ENCODE measurements at places on chromosomes 3 and 15. TPM values are rescaled to one million over a fixed set of nuclear protein-coding genes. Genes with fewer than 3 reads are reported as not detected.

GRCh38 chr15:70196372-70197316, 98.9 kb upstream of the TLE3 start:
- no peak overlapping the region for H3K4me3 ChIP-seq
- no peak for DNase-seq
- peaks cover 3% of the 10 kb centered on the region for H3K4me1 ChIP-seq
- no peak overlapping the region for H3K27ac ChIP-seq

The CCDC50 gene
- total RNA-seq = 63.5 TPM

DNA sequence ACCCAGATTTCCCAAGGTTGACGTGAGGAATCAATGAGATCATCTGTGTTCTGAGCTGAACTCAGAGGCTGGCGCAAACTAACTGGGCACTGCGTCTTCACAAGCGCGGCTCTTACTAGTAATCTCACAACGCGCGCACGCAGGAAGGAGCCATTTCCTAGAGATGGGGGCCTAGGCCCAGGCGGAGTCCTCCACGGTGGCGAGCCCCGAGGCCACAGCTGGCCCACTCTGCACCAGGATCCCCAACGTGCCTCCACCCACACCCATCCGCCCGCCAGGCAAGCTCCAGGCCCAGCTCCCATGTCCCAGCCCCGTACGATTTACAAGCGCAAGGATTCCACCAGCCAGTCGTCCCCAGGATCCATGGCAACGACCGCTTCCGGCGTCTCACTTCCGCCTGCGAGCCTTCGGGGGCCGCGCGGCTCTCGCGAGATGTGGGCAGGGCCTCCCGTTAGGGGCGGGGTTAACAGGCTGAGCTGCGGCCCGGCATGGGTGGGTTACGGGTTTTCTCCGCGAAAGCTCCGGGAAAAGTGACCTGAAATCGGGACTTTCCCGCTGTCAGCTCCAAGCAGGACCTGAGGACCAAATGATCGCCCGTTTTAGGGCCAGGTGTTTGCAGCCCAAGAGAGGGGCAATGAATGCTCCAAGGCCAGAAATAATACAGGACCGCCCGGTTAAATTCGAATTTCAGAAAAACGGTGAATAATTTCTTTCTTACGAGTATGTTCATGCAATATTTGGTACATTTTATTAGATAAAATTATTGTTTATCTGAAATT, at the start of gene WDR73:
Gene WDR73, minus strand, starts transcription at position 374 of the 779 bp plus-strand sequence. Its CDS starts 9 bp downstream, at position 365.
- H3K4me3 ChIP-seq = peak within 1 kb of the TSS; percentile 98
- peaks cover 24% of the 10 kb centered on the region for H3K4me1 ChIP-seq
- DNase-seq = peak; percentile 98

The REC114 gene
- total RNA-seq = not detected

DNA sequence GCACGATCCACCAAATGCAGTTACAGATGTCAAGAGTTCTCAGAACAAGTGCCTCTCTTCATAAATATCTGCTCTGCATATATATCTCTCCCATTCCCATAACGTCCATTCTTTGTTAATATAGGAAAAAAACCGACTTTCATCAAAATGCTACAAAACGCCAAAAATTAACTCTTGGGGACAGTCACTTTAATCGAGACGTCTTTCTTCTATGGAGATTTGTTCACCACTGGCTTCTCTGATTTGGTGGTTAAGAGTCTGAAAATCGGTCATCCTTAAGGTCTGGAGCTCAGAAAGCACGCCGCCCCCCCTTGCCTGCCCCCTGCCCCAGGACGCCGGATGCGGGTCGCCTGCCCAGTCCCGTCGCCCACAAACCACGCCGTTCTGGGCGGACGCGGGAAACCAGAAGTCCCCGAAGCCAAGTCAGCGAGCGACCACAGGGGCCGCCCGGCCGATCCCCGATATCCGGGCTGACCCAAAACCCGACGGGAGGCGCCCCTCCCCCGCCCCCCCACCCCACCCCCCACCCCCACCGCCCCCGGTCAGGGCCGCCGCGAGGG, 252.7 kb downstream of the TJP1 start:
- peaks cover 11% of the 10 kb centered on the region for H3K27me3 ChIP-seq
- H3K36me3 ChIP-seq = peaks cover 9% of the 10 kb centered on the region
- peaks cover 20% of the 10 kb centered on the region for H3K4me1 ChIP-seq
- peak overlapping the region; percentile 94 for H3K4me3 ChIP-seq
- DNase-seq = peak; percentile 22
- H3K27ac ChIP-seq = no peak overlapping the region

The SHC4 gene
- total RNA-seq = 6.8 TPM

DNA sequence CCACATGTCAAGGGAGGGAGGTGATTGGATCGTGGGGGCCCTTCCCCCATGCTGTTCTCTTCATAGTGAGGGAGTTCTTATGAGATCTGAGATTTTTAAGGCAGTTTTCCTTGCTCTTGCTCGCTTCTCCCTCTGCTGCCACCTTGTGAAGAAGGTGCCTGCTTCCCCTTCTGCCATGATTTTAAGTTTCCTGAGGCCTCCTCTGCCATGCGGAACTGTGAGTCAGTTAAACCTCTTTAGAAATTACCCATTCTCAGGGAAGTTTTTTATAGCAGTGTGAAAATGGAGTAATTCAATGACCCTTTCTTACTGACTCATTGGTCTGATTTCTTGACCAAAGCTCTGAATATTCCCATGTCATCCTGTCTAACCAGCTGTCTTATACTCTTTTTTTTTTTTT, 484.4 kb upstream of the TPRG1 start:
- peak overlapping the region; percentile 11 for H3K27ac ChIP-seq
- peak; percentile 10 for DNase-seq
- no peaks in the 10 kb centered on the region for H3K27me3 ChIP-seq
- no peaks in the 10 kb centered on the region for H3K36me3 ChIP-seq

GRCh38 chr15:87345961-87346360, 910.6 kb downstream of the NTRK3 start:
- H3K36me3 ChIP-seq = no peaks in the 10 kb centered on the region
- no peak overlapping the region for H3K27ac ChIP-seq
- no peak for DNase-seq
- no peaks in the 10 kb centered on the region for H3K27me3 ChIP-seq
- H3K4me1 ChIP-seq = no peaks in the 10 kb centered on the region

GRCh38 chr15:42456531-42456930, 34.4 kb downstream of the ZNF106 start:
- no peak overlapping the region for H3K4me3 ChIP-seq
- H3K36me3 ChIP-seq = peaks cover 4% of the 10 kb centered on the region
- peaks cover 14% of the 10 kb centered on the region for H3K4me1 ChIP-seq
- H3K27ac ChIP-seq = no peak overlapping the region

- no peak overlapping the region for H3K4me3 ChIP-seq
- no peak overlapping the region for H3K27ac ChIP-seq
- no peaks in the 10 kb centered on the region for H3K4me1 ChIP-seq
- peaks cover 1% of the 10 kb centered on the region for H3K27me3 ChIP-seq
- H3K36me3 ChIP-seq = no peaks in the 10 kb centered on the region
Measured at GRCh38 chr3:80350771-80351170, 583.0 kb upstream of the ROBO1 start.

- H3K27ac ChIP-seq = no peak overlapping the region
- DNase-seq = peak; percentile 24
- no peak overlapping the region for H3K4me3 ChIP-seq
- peaks cover 21% of the 10 kb centered on the region for H3K36me3 ChIP-seq
- peaks cover 7% of the 10 kb centered on the region for H3K4me1 ChIP-seq
Measured at GRCh38 chr3:161273589-161274218, 52.6 kb downstream of the NMD3 start.

DNA sequence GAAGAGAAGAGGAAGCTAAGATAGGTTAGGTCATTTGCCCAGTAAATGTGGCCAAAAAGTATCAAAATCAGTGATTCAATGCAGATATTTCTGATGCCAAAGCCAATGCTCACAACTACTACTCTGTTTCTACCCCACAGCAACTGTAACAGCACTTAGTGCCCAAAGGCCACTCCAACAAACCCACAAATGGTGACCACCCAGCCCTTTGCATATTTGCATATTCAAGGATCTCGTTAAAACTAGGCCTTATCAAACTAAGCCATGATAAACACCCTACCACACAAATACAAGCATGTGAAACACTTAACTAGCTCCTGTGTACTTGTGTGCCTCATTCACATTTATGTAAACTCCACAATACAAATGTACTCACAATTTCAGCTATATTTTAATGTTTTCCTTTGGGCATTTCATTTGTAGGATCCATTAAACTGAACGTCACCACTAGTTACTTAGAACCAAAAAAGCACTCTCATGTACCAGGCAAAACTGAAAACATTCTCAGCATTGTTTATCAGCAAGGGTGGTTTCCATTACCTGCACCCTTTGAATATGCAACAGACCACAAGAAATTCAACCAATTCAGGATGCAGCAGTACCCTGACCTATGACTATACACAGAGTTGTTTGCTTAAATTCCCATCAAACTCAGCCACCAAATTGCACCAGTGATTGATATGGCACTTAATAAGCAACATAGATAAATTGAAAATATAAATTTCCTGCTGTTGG, 111.2 kb upstream of the STT3B start:
- no peak overlapping the region for H3K27ac ChIP-seq
- no peak overlapping the region for H3K4me3 ChIP-seq
- H3K4me1 ChIP-seq = no peaks in the 10 kb centered on the region
- H3K36me3 ChIP-seq = no peaks in the 10 kb centered on the region

The GTF2E1 gene
- total RNA-seq = 59.0 TPM

GRCh38 chr3:88321363-88322050, 171.7 kb downstream of the C3orf38 start:
- DNase-seq = no peak
- peaks cover 1% of the 10 kb centered on the region for H3K27me3 ChIP-seq
- no peaks in the 10 kb centered on the region for H3K4me1 ChIP-seq
- no peak overlapping the region for H3K27ac ChIP-seq
- H3K4me3 ChIP-seq = no peak overlapping the region

DNA sequence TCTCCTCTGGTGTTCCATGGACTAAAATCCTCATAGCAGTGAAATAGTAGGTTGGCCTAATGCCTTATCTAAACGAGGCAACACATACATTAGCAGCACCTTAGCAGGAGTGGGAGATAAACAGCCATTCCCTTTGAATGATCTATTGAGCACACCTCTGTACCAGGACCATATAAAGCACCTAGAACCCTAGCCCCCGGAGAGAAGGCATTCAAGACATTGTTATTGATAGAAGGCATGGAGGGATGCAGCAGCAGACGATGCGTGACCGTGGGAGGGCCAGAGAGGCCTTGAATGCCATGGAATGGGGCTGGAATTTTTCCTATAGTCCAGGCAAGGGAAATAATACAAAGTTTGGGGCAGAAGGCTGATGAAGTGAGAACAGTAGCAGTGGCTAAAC, 6.6 kb upstream of the SEMA5B start:
- H3K27me3 ChIP-seq = peaks cover 3% of the 10 kb centered on the region
- no peak overlapping the region for H3K27ac ChIP-seq
- H3K36me3 ChIP-seq = no peaks in the 10 kb centered on the region
- peaks cover 10% of the 10 kb centered on the region for H3K4me1 ChIP-seq
- DNase-seq = no peak
- no peak overlapping the region for H3K4me3 ChIP-seq

The ASB14 gene
- total RNA-seq = not detected

Measured in endothelial cell (in vitro differentiated cells).